ENCODE measurements at places on chromosomes 16 and 17. TPM values are rescaled to one million over a fixed set of nuclear protein-coding genes. Genes with fewer than 3 reads are reported as not detected.

Gene JPH3
- total RNA-seq = 0.07 TPM

Gene C16orf96
- total RNA-seq = 0.30 TPM

Gene LGALS9B
- total RNA-seq = not detected

Gene WNT9B
- total RNA-seq = not detected

Gene SLC6A4
- total RNA-seq = not detected

Gene MYH11
- total RNA-seq = not detected

Gene PRSS21
- total RNA-seq = 4.1 TPM

Gene KRT15
- not detected for total RNA-seq

Gene SP6
- total RNA-seq = 0.10 TPM

Gene KRT12
- not detected for total RNA-seq

Gene C17orf113
- 0.20 TPM for total RNA-seq

Gene CTRB1
- not detected for total RNA-seq

- peak; percentile 81 for DNase-seq
These were observed 354.1 kb downstream of the SEC14L1 start for GRCh38 chr17:77494664-77495435.

GRCh38 chr17:11645426-11645825 lies 47.2 kb downstream of the DNAH9 start:
- DNase-seq = no peak

DNA sequence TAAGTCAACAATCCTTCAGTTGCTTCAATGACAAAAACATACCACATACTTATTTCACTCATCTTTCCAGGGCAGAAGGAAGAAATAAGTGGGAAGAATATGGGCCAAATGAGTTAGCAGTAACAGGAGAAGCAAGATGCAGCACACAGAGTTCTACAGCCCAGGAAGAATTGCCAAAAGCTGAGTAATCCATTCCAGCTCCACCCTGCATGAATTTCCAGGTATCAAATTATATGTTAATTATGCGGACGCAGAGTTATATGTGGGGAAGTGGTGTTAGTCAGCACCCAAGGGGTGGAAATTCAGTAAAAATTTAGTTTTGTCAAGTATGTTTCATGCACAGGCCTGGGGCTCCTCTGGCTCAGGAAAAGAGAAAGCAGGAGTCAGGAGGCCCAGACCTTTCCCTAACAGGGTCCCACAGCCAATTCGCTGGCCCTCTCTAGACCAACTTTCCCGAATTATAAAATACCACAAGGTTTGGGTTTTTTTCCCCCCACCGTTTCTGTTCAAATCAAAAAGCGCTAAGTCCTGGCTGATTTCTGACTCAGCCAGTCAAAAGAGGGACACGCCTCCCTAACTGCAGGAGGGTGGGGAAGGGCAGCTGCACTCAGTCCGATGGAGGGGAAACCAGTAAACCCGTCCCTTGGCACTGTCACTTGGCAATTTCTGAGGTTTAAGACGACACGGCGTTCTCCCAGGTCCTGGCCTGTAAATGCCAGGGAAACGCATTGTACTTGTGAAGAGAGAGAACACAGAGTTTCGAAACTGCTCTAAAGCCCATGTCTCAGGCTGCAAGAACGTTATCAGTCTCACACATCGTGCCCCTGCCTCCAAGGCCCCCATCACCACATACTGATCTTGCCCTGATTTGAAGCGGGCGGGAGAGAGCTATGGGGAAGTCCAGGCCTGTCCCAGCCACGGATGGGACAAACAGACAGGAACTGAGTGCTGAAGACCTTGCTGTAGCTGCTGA lies 58.1 kb downstream of the ZFHX3 start:
- DNase-seq = no peak

DNA sequence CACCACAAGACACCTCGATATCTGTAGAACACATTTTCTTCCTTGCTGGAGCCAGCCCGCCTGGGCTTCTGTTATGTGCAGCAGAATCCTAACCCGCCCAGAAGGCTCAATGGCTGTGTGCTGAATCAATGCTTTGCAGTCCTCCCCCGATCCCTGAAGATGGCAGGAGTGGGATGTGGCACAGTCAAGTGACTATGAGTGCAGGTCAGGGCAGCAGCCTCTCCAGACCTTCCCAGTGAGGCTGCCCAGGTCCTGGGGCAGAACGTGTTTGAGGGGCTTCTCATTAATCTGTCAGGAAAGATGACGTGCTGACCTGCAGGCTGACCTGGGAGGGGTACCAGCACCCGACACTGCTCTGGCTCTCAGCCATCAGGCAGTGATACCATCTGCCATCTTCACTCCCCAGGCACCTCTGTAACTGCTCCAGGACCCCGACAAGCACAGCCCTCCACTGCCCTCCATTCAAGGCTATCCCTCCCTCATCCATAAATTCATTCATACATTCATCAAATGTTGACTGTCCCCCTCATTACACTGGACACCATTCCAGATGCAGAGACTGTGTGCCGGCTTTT lies 35.2 kb downstream of the LRRC75A start:
- no peak for DNase-seq

GRCh38 chr17:77815127-77815905 lies 143.2 kb upstream of the TNRC6C start:
- DNase-seq = no peak

DNA sequence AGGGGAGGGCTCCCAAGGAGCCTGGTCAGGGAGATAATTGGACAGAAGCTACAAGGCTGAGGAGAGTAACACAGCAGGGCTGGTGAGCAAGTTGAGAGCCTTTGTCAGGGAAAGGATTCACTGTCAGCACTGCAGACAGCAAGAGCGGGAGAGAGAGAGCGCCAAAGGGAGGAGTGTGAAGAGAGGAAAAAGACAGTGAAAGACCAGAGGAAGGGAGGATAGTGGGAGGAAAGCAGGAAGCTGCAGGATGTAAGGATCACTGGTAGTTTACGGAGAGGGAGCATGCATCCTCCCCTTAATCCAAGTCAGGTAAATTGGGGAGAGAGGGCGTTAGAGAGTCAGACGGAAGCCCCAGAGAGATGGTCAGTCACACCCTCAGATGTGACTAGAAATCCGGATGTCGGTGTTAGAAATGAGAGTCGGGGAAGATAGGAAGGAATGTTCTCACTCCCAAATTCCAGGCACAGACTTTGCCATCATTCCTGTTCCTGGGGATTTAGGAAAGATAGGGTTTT lies 13.8 kb upstream of the SPOP start:
- DNase-seq = no peak

DNA sequence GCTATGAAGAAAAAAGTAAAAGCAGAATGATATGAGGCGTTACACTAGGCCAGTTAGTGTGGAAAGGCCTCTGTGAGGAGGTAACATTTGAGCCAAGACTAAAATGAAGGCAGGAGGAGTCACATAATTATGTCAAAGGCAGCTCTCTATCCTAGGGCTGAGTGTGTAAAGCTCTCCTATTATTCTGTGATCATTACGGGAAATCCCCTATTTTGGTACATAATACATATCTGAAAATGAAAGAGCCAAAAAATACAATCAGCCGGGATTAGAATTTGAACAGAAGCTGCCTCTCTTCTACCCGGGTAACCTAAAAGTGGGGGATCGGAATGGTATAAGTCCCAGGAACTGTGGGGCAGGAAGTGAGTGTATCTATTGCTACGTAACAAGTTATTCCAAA lies 27.1 kb downstream of the HEATR3 start:
- no peak for DNase-seq

DNA sequence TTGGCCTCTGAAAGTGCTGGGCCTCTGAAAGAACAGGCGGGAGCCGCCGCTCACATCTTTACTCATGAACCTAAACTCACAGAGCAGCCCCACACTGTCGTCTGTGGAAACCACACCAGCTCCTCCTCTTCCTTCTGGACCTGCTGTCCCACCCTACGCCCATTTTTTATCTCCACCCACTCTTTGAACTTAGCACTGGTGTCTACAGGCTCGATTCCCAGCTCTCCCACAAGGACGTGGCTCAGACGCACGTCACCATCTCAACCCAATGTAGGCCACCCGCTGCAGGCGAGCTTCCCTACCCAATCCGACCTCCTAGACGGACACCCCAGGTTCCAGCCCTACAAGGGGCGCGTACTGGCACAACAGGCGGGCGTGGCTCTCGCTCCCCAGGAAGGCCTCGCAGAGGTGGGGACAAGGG lies 62.2 kb downstream of the NXN start:
- no peak for DNase-seq

DNA sequence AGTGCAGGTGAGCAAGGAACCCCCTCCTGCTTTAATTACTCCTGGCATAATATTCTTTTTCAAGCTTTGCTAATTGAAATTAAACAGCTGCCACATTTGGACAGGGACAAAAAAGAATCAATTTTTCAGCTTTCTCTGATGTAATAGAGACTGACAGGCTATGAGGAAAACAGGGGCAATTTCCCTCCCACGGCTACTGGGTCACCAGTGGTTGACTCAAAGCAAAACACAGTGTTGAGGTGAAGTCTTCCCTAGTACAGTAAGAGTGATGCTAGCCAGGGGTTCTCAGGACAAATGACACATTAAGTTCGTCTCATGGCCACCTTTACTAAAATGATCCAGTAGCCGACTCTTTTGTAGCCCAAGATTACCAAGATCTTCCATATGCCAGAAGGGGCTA lies 38.6 kb upstream of the PMFBP1 start:
- no peak for DNase-seq

DNA sequence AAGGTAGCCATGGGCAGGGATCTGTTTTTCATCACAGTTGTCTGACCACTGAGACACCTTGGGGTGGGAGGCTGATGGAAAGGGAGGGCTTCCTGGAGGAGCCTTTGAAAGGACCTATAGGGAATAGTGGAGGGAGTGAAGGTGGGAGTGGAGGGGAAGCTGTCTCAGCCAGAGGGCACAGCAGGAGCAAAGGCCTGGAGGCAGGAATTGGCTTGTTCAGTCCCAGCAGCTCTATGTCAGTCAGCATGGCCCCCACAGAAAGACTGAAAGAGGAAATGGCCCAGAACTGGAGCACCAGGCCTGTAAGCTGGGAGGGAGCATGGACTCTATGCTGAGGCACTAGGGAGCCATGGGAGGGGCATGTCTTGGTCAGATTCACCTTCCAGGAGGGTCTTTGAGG lies 12.8 kb upstream of the CBFB start:
- DNase-seq = no peak

DNA sequence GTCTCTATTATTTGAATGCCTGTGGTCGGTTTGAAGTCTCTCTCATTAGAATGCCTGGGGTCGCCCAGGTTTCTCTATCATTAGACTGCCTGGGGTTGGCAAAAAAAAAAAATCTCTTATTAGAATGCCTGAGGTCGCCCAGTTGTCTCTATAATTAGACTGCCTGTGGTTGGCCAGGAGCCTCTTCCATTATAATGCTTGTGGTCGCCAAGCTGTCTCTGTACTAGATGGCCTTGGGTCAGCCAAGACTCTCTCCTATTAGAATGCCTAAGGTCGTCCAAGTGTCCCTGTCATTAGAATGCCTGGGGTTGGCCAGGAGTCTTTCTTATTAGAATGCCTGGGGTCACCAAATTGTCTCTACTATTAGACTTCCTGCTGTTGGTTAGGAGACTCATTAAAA lies 2228.4 kb downstream of the TP53TG3F start:
- DNase-seq = no peak

- DNase-seq = peak; percentile 82
These were observed 29.2 kb upstream of the LRRC75A start for GRCh38 chr17:16521070-16521727.

DNA sequence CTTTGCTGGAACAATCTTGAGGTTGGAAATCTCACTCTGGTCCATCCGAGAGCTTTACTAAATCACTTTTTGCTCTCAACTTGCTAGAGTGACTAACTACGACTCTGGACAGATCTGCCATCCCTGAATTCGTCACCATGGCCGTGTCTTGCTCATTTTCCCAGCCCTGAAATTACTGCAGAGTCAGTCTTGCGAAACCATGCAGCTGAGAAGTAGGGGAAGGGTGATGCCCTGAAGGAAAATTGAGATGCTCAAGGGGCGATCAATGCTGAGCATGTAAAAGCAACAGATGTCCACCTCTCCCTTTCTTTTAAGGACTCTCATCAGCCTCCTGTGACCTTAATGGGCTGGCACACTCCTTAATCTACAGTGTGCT lies 18.8 kb downstream of the PCTP start:
- DNase-seq = no peak

DNA sequence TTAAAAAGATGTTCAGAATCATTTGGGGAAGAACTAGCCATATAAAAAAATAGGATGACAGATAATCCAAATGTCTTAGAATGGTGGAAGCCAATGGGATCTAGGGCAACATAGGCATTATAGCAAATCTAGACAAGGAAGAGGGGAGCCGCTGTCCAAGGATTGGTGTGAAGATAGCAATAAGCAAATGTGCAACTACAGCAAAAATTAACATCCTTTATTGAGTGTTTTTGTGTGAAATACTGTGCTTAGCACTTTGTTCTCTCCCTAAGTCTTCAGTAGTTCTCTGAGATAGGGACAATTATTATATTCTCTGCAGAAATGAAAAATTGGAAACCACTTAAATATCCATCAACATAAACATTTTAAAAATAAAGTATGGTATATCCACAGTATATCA lies 177.0 kb downstream of the PHKB start:
- DNase-seq = no peak

DNA sequence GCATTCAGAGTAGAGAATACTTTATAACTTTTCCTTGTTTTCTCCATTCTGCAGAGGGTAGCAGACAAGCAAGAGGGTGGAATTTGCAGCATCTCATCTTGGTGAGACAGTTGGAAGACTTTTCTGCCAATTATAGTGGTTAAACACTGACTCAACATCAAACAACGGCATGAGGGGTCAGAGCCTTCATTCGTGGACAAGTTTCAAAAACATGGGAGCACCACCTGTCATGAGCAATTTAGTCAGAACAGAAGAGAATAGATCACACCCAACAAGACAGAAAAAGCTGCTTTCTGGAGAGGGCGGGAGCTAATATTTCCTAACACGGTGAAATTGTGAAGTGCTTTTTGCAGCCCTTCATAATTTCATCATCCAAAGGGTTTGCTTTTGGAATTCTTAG lies 17.9 kb upstream of the ZNF652 start:
- DNase-seq = no peak

GRCh38 chr16:57341062-57341440 lies 17.5 kb upstream of the CCL22 start:
- DNase-seq = no peak

- DNase-seq = no peak
These were observed 11.1 kb downstream of the USP6 start for GRCh38 chr17:5126719-5127488.

All from activated naive CD4-positive, alpha-beta T cell treated with anti-CD3 and anti-CD28 coated beads for 36 hours (primary cell).